Renal cortical epithelial cell (primary cell): ENCODE measurements at places on chromosomes 7 and 10.

GRCh38 chr7:122827763-122828162, 58.5 kb downstream of the CADPS2 start:
- no peak for DNase-seq

GRCh38 chr7:118029826-118030422, 154.0 kb upstream of the LSM8 start:
- DNase-seq: no peak

DNA sequence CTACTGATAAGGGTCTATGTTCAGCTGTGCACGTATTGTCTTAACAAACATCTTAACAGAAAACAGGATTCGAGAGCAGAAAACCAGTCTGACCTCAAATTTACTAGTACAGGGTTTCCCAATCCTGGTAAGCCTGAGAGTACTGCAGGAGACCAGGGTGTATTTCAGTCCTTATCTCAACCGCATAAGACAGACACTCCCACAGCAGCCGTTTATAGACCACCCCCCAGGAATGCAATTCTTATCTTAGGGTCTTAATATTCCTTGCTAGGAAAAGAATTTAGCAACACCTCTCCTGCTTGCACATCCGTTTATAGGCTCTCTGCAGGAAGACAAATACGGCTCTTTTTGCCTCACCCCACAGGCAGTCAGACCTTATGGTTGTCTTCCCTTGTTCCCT, 277.3 kb downstream of the SDK1 start:
- no peak for DNase-seq

GRCh38 chr7:129240119-129240820, 15.4 kb downstream of the AHCYL2 start:
- peak; percentile 95 for DNase-seq

GRCh38 chr10:63071145-63071544, 62.0 kb upstream of the NRBF2 start:
- no peak for DNase-seq

DNA sequence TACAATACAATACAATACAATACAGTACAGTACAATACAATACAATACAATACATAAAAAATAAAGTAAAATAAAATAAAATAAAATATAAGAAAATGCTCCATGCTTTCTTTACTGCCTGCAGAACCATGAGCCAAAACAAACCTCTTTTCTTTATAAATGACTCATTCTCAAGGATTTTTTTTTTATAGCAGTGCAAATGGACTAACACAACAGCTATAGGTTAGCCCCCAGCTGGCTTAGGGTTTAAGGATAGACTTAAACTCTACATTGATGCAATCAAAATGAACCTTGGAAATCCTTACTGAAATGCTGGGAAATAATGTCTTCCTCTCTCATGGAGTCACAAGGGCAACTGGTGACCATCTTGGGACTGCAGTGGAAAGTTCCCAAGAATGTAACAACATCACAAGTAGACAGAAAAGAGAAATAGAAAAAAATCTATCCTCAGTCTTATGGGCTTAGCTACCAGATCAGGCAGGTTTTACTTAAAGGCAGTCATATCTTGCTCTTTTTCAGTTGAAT, 348.9 kb downstream of the ARL4A start:
- DNase-seq: no peak

- no peak for DNase-seq
Measured at GRCh38 chr10:74363727-74364126, 212.7 kb downstream of the ADK start.

- DNase-seq: no peak
Measured at GRCh38 chr7:5418285-5418582, 5.4 kb downstream of the TNRC18 start.

DNA sequence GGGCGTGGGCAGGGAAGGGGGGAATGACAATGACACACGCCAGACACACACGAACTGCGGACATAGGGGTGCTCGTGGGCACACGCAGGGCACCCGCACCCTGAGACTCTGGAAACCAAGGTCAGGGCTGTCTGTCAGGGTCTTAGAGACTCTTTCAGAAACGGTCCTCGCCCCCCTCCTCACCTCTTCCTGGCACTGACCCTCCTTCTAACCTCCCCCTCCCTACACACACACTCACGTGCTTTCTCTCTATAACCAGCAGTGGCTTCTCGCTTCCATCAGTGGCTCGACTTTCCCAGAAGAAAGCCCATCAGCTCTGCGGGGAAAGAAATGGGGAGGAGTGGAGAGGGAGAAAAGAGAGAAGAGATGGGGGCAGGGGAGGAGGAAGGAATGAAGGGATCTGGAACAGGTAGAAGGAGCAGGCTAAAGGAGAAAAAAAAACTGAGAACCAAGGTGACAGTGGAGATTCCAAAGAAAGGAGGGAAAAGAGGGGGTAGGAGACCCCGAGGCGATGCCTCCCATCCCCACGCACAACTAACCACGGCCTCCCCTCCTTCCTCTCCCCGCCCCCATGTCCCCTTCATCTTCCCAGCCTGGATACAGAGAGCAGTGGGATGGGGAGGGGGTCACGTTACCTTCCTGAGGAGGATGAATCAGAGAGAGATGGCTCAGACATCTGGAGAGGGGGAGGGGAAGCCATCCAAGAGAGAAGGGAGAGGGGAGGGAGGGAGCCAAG, 1.7 kb upstream of the VGF start:
- DNase-seq: no peak

DNA sequence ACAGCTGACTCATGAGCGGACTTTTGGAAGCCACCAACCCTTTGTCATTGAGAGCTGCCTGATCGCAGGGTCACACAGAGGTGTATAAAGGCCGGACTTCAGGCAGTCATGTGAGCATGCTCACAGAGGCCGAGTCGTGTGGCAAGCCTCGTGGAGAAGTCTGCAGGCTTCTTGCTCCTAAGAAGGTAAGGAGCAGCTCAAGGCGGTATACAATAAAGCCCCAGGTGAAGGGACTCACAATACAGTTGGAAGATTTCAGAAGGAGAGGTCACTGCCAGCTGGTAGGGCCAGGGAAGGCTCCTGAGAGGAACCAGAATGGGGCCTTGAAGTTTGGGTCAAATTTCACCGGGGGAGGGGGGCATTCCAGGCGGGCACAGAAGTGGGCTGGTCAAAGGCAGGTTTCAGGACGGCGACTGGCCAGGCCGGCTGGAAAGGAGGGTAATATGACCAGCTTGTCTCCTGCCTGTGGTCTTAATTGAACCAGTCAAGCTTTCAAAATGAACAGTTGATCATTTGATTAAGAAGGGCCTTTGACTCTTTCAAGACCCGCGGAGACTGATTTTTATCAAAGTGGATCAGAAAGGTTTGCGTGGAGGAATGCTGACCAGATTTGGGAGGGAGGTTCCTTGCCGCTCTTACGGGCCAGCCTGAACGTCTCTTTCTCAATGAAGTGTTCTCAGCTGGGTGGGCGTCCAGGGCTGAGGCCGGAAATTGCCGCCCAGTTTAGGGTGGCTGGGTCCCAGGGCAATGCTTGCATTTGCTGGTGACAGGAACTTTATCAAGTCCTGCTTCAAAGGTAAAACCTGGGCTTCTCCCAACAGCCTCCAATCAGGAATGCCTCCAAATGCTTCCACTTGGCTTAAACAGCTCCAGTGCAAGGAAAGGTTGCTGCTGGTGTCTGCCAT, 178.6 kb downstream of the EMX2 start:
- DNase-seq: peak; percentile 38

DNA sequence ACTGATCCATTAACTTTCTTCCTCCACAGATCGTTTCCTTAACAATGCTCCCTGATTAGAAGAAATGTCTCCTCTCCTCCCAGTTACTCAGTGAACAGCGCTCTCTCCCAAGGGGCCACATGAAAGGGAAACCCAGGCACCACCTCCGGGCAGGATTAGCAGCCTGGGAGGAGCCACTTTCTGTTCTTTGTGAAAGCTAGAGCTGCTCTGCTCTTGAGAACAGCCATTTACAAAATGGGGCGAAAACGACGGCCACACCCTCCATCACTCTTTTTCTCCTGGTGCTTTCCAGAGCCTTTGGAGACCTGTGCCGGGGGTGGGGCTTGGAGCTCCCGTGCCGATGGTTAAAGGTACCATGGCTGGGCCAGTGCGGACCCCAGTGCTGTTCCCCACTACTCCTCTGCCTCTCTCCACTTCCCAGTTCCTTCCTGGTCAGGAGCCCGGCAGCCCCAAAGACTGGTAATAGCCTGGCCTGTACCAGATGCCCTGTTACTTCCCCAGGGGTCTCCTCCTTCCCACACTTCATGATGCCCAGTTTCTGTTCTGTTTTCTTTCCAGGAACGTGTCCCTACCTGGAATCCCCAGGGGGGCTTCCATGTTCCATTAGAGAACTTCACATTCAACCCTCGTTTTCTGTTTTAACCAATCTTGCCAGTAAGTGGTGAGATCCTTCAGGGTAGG, 402.9 kb upstream of the GALNT17 start:
- peak; percentile 56 for DNase-seq

GRCh38 chr10:73647875-73648651, 6.8 kb upstream of the MYOZ1 start:
- no peak for DNase-seq

GRCh38 chr10:118522791-118523498, 72.5 kb downstream of the PRLHR start:
- peak; percentile 43 for DNase-seq

DNA sequence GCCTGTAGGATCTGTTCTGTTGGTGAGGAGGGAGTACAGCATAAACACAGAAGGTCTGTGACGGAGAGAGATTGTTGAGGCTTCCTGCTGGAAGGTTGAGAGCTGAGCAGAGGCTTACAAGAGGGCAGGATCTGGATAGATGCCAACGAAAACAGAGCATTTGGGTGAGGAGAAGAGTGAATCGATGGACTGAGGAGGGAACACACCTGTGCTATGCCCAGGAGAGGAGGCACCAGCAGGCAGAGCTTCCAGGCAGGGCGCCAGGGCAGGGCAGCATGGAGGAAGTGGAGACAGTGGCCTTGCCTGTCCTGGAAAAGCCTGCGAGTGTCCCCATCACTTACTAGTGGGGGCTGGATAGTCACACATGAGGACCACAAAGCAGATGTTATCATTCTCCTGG, 282.9 kb downstream of the PAXIP1 start:
- DNase-seq: no peak

DNA sequence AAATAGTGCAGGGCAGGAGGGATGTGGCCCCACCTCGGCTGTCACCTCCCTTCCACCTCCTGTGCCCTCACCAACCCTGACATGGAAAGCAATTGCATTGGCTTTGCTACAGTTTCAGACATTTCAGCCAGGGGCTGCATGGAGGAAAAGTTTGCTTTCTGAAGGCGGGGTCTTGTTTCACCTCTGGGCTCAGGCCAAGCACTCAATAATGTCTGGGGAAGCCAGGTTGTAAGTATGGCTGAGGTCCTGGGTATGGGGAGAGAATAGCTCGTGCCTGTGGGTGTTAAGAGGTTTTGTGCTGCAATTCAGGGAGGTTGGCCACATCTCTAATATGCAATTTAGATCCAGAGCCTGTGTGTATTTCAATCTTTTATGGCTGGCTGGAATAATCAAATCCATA, 238.4 kb upstream of the MKI67 start:
- DNase-seq: no peak

- DNase-seq: no peak
Measured at GRCh38 chr7:41709621-41710020, 6.7 kb upstream of the INHBA start.

- peak; percentile 98 for DNase-seq
Measured at GRCh38 chr10:68988530-68989316, at the start of gene KIFBP. Gene KIFBP (plus strand): TSS chr10:68988803. CDS start chr10:68988833, 30 bp downstream.

- peak; percentile 50 for DNase-seq
Measured at GRCh38 chr10:112732277-112732921, 217.6 kb upstream of the TCF7L2 start.

DNA sequence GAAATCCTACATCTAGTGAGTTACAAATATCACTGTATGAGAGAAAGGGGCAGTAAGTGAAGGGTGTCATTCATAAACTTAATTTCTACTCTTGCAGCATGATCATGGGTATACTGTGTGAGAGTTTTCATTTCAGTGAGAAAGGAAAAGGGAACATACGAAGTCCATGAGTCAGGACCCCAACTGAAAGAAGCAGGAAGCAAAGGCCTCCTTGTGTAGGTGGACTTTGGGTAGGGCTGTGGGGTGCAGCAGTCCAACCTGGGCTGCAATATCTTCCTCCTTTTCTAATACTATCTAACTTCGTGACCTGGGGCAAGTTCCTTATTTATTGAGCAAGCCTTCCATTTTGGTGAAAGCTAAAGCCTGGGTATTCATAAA, 248.2 kb upstream of the TCF7L2 start:
- no peak for DNase-seq

GRCh38 chr10:117653170-117653515, 110.6 kb downstream of the EMX2 start:
- peak; percentile 99 for DNase-seq

GRCh38 chr7:150432915-150433892, 17.2 kb upstream of the GIMAP8 start:
- DNase-seq: no peak

DNA sequence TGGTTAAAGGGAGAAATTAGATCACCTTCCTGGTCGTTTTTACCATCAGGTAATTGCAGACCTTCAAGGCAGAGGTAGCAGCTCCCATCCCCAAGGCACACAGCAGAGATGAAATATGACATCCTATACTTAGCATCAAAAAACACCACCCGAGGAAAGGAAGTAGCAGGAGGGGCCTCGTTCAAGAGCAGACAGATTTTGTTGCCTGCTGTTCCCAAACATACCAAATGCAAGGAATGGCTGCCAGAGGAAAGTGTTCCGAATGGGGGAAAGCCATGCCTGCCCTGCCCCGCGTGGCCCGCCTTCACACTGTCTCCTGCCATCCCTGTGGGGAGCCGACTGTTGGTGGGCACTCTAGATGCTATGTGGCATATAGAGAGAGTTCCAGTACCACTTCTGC, 18.0 kb downstream of the FKBP6 start:
- no peak for DNase-seq

DNA sequence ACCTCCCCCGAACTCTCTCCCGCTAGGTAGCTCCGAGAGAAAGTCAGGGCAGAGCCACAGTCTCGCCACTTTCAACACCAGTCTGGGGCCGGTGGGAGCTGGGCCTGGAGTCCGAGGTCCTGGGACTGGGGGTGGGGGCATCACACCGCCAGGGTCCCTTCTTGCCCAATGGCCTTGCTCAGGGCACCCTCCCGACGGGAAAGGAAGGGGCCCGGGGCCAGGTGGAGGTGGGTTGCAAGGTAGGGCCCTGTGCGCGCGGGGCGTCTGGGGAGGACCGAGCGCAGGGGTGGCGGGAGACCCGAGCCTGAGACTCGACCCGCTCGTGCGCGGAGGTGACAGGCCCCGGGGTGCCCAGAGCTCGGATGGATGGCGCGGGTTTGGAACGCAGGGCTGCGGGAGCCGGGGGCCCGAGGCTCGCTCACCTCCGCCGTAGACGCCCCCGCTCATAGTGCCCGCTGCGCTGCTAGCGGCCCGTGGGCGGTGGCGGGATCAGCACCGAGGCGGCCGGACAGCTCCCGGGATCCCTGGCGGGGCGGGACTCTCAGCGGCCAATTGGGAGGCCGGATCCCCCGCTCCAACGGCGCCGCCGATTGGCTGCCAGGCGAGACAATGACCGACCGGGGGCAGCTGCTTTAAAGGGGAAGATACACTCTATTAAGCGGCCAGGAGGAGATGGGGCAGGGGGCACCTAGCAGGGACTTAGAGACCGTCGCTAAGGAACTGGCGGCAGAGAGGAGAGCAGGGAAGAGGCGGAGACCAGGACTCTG, at the start of gene ACTL6B:
TSS of gene ACTL6B (minus strand) at position 541 of the 767 bp plus-strand sequence. CDS start at position 447, 94 bp downstream.
- no peak for DNase-seq

DNA sequence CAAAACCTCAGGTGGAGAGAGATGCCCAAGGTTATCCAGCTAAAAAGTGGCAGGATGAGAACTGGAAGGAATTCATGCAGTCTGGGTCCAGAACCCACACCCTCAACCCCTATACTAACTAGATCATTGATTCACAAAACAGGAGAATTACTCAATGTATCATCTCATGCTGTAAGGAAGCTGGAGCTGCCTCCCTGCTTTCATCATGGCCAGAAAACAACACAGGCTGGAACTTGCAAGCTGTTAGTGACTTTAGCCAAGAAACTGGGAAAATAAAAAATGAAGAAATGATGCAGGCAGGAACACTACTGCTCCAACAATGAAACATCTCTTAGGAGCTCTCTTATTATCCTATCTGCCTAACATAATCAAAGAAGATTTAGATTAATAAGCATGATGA, 619.8 kb upstream of the CELF2 start:
- no peak for DNase-seq
